ENCODE measurements at places on chromosomes 11 and 22. TPM values are rescaled to one million over a fixed set of nuclear protein-coding genes. Genes with fewer than 3 reads are reported as not detected.
A peak's percentile ranks its signal among the peaks of the same experiment; 100 is the strongest.

Gene TRPM5
- polyA plus RNA-seq, result 0.46 TPM

Gene GLYATL1B
- not detected for polyA plus RNA-seq

Gene FCHSD2
- 44.0 TPM for polyA plus RNA-seq

DNA sequence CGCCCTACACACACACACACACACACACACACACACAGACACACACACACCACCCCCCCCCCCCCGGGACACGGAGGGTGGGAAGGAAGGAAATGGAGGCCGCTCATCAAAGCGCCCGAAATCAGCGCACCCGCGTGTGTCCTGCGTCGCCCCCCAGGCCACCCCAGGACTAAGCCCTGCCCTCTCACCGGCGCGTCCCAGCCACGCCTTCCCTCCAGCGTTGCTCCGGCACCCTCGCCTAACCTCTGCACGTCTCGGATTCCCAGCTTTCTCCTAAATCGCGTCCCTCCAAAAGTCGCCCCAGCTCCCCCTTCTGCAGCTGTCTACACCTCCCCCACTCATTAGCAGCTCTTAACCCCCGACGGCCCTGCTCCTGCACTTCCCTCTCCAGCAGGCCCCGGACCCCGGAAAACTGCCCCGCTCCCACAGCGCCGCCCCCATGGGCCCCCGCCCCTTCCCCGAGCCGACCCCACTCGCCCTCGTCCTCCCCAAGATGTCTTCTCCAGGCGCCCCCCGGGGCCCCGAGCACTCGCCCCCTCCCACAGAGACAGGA, 557 bp downstream of the PACSIN2 start:
- peak; percentile 36 for DNase-seq

Gene BRSK2
- 24.7 TPM for polyA plus RNA-seq

- no peak for DNase-seq
Measured at GRCh38 chr22:36563001-36563400, 34.0 kb upstream of the EIF3D start.

- DNase-seq, result peak; percentile 22
Measured at GRCh38 chr22:44782363-44782963, 30.1 kb downstream of the ARHGAP8 start.

GRCh38 chr11:102591160-102591718, 33.9 kb downstream of the MMP20 start:
- no peak for DNase-seq

Gene SMTNL1
- polyA plus RNA-seq, result 2.0 TPM

Gene CCDC116
- 54.0 TPM for polyA plus RNA-seq

Gene GPR83
- polyA plus RNA-seq, result 0.45 TPM

Gene AGBL2
- polyA plus RNA-seq, result 65.2 TPM

Gene GPHA2
- polyA plus RNA-seq, result 6.9 TPM

- no peak for DNase-seq
Measured at GRCh38 chr11:65323813-65324212, 9.1 kb downstream of the CDC42EP2 start.

Gene CRYBA4
- polyA plus RNA-seq, result 2.6 TPM

Gene NPAS4
- polyA plus RNA-seq, result 0.09 TPM

DNA sequence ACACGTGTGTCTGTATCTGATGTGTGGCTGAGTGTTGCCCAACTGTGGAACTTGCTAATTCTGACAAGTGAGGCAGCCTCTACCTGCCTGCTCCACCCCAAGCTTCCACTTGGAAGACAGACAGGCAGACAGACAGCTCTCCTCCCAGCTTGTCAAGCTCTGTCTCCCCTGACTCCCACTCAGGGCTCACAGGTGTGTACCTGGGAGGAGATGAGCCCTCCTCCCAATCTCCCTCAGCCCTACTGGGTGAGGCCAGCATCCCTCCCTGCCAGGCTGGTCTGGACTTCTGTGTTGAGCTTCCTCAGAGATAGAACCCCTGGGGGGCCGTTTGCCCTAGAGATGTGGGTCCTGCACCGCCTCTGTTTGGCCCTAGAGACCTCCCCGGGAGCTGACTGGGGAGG, 1.0 kb upstream of the CHRM1 start:
- DNase-seq, result no peak

- DNase-seq, result no peak
Measured at GRCh38 chr11:102994105-102994504, 38.6 kb upstream of the MMP13 start.

DNA sequence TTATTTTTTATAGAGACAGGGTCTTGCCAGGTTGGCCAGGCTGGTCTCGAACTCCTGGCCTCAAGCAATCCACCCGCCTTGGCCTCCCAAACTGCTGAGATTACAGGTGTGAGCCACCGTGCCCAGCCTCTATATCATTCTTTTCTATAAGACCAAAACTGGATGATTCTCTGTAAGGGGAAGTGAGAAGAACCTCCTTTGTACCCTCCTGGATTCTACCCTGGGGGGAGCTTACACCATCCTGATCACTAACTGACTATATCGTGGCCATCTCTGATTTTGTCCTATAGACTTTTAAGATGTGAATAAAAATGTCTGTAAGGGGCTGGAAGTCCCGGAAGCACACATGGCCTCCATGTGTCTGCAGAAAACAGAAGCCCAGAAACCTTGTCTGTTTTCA, 9.1 kb downstream of the PIWIL4 start:
- no peak for DNase-seq

Gene GLB1L2
- polyA plus RNA-seq, result 18.5 TPM
